ENCODE measurements at places on chromosomes 2 and 18.
A peak's percentile ranks its signal among the peaks of the same experiment; 100 is the strongest.

GRCh38 chr2:73285159-73285739, 971 bp upstream of the FBXO41 start:
- DNase-seq: peak; percentile 47

- no peak for DNase-seq
Measured at GRCh38 chr18:67514901-67515540, 1.5 kb downstream of the DSEL start.

DNA sequence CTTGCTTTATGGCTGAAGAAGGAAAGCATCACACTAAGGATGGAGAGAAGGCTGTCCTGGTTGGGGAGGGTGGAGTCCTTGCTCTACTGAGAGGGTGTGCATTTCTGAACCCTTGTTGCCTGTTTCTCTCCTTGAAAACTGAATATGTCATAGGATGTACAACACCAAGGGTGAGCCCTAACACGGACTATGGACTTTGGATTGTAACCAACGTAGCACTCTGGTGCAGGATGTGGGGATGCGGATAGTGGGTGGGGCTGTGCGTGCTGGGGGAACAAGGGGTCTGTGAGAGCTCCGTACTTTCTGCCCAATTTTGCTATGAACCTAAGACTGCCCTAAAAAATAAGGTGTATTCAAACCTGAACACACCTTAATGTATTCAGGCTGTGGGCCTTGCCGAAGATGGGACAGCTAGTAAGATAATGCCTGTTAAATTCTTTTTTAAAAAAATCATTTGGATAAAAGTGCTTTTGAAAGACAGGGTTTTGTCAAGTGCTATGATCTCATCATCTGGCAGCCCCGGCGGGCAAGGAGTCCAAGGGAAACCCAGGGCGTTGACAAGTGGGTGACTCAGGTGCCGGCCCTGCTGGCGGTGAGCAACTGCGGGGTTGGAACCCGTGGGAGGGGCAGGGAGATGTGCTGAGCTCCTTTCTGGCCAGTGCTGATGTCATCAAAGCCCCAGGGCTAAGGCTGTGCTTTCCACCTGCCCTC, 54.0 kb downstream of the GATA6 start:
- no peak for DNase-seq

GRCh38 chr2:17753803-17754663, at the start of the genes GEN1 and SMC6:
TSS of gene GEN1 (plus strand) at chr2:17754138. CDS start at chr2:17759944, 5,806 bp downstream.
TSS of gene SMC6 (minus strand) at chr2:17753810. CDS start at chr2:17745946, 7,864 bp downstream.
- DNase-seq: peak; percentile 88

- DNase-seq: no peak
Measured at GRCh38 chr2:241871538-241872312, 2.2 kb downstream of the RTP5 start.

- no peak for DNase-seq
Measured at GRCh38 chr2:124402274-124402673, 377.2 kb downstream of the CNTNAP5 start.

DNA sequence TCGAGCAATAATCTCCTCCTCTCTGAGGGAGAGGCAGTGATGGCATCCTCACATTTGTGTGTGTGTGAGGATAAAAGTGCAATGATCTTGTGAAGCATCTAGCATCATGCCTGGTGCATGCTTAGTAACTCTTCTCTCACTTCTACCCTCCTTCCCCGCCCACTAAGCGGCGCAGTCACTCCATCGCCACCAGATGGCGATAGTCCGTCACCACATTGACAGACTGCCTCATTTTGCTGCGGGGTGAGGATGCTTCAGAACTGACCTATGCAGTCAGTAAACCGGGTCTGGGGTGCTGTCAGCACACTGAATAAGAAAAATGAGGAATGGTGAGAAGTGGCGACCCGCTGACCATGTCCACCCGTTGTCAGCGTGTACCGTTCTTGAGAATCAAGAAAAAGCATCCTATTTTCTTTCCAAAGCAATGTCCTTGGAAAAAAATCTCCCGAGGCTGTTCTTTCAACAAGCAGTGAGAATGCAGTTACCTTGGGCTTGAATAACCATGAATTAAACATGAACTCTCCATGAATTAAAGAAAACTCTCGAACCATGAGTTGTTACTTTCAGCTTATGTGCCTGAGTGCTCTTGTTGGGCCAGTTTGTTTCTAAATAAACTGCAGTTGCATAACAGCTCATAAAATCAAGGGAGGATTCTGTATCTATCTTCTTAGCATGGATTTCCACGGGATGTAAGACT, 37.3 kb upstream of the TMEM177 start:
- peak; percentile 86 for DNase-seq

- DNase-seq: no peak
Measured at GRCh38 chr2:216341121-216341520, 31.2 kb downstream of the MARCHF4 start.

GRCh38 chr18:63951302-63951705, 2.2 kb downstream of the HMSD start:
- no peak for DNase-seq

DNA sequence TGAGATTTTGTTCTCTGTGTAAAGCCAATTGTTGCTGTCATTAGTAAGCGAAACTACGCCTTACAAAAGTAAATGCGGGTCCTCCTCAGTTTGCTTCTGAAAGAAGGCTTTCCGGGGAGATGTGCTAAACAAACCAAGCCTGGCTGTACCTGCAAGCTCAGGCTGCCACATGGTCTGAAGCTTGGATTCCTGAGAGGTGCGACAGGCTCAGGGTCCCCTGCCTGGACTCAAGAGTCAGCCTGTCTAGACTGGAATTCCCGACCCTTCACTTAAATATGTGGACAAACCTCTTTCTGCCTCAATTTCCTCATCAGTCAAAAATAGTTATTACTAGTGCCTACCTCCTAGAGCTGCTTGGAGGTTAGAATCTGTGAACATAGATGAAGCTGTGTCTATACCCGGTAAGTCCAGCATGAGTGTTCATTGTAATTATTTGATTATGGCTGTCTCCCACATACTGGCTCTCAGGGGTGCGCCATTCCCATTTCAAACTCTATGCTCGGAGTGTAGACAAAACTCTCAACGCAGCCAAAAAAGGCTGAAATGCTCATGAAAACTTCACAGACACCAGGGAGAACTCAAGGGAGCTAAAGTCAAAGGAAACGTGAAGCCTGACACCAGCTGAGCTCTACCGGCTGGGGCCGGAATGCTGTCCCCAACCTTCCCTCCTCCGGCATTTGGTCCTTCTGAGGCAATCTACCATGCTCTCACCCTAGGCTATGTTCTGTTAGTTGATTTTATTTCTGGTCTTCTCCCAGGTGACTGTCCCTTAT, 31.4 kb downstream of the SOWAHC start:
- DNase-seq: no peak

DNA sequence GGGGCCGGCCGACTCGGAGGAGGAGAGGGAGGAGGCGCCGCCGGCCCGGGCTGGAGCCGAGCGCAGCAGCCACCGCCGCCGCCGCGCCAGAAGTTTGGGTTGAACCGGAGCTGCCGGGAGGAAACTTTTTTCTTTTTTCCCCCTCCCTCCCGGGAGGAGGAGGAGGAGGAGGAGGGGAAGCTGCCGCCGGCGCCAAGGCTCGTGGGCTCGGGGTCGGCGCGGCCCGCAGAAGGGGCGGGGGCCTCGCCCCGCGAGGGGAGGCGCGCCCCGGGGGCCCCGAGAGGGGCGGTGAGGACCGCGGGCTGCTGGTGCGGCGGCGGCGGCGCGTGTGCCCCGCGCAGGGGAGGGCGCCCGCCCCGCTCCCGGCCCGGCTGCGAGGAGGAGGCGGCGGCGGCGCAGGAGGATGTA, 316 bp downstream of the CRIM1 start:
- DNase-seq: no peak

- DNase-seq: no peak
Measured at GRCh38 chr2:203909261-203909967, 27.1 kb upstream of the ICOS start.

- no peak for DNase-seq
Measured at GRCh38 chr18:76584414-76585310, 89.6 kb upstream of the ZNF516 start.

GRCh38 chr2:148989882-148990493, 48.5 kb upstream of the LYPD6B start:
- DNase-seq: no peak

- no peak for DNase-seq
Measured at GRCh38 chr18:63096327-63096874, 223.2 kb downstream of the BCL2 start.

DNA sequence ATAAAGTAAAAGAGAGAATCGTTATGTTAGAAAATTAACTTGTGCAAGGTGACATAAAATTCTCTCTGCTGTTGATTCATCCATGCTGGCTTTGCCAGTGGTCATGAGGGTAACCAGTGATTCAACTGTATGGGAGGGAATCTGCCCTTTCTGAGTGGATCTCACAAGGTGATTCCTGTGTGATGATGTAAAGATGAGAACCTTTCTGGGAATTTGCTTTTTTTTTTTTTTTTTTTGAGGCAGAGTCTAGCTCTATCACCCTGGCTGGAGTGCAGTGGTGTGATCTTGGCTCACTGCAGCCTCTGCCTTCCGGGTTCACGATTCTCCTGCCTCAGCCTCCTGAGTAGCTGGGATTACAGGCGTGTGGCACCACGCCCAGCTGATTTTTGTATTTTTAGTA, 23.3 kb downstream of the RAB31 start:
- DNase-seq: no peak

- DNase-seq: no peak
Measured at GRCh38 chr2:33949371-33949770, 350.3 kb upstream of the FAM98A start.

- DNase-seq: no peak
Measured at GRCh38 chr2:39127973-39128372, 7.1 kb upstream of the SOS1 start.

DNA sequence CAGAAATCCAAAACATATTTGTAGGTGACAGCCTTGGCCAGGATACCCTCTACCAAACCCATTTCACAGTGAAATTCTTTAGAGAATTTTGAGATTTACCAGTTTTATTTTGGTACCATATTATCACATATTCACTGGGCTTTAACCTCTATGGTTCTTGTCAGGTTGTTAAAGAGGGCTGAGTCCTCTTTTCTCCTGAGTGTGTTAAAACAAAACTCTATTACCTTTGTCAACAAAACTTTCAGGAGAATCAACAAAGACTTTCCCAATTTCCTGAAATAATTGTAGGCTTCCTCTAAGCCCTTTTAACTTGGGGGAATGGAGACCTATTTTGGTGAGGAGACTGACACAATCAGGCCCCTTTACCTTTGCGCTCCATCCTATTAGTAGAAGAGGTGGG, 155.2 kb downstream of the TRABD2A start:
- DNase-seq: no peak

DNA sequence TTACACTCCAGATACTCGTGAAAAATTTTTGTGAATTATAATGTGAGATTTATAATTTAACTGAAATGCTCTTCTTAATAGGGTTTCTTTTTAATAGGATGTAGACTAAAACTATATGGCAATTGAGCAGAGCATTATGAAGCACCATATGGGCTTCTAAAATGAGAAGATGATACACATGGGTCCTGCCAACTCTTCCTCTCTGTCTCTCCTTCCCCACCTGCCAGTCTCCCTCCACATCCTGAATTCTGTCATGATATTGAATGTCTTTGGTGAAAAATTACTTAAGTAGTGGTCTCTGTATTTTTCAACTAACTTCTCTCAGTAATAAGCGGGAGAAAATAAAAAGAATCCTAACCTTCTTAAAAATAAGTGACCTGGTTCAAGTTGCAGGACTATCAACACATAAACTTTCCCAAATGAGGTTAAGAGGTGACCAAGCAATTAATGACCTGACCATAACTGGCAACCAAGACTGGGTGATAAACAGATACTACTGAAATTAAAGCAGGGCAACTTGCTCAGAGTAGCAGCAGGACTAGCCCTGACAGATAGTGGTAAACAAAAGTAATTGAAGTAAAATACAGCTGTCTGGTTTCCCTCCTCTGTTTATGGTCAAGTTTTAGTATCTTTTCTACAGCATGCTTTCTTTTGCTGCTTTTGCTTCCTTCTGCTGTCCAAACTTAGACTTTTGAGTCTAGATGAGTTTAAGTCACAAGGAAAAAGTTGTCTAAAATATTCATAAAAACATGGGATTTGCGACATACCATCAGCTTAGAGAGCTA, 117.1 kb upstream of the PDE1A start:
- DNase-seq: no peak

GRCh38 chr2:170206246-170206645, 28.3 kb downstream of the MYO3B start:
- DNase-seq: no peak
